ENCODE measurements at places on chromosomes 5 and 9.
A peak's percentile ranks its signal among the peaks of the same experiment; 100 is the strongest.

DNA sequence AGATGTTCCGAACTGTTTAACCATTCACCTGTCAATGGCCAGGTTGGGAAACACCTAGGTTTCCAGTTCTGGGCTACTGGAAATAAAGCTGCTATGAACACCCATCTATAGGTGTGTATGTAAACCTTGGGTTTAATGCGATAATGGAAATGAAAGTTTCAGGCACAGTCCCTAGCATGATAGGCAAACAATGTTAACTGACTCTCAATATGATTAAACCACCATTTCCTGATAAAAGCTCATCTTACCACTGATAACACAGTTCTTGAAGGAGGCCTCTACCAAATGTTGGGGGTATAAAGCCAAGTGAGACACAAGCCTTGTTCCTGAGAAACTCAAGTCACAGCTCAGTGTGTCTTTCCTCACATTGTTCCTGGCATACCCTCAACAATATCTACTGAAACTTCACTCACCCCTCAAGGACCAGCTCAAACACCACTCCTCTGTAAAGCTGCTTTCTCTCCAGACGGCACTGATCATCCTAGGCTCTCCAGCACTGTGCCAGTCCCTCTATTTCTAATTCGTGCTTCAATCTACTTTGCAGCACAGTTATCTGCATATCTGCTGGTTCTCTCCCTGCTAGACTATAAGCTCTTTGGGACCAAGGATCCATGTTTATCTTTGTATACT, 15.8 kb downstream of the RAB14 start:
- DNase-seq = no peak

- DNase-seq = no peak
Observed at GRCh38 chr9:122143876-122144405, 15.6 kb downstream of the NDUFA8 start.

GRCh38 chr9:38421498-38422211, 2.6 kb downstream of the IGFBPL1 start:
- peak; percentile 93 for DNase-seq

GRCh38 chr9:68950188-68950587, 63.7 kb downstream of the PRKACG start:
- no peak for DNase-seq

DNA sequence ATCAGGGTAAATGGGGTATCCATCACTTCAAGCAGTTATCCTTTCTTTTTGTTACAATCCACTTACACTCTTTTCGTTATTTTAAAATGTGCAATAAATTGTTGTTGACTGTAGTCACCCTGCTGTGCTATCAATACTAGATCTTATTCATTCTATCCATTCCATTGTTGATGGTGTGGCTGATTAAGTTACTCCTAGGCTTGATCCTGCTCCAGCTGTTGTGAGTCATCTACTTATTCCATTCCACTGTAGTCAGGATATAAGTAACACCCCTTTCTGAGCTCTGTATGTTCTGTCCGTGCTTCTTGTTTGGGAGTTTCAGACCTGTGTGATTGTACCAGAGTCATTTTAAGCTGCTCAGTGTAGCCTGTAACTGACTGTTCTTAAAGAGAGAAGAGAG, 122.5 kb upstream of the RUSC2 start:
- DNase-seq = peak; percentile 8
